ENCODE measurements at places on chromosomes 2 and 18. TPM values are rescaled to one million over a fixed set of nuclear protein-coding genes. Genes with fewer than 3 reads are reported as not detected.

ALKAL2 gene
- 16.0 TPM for total RNA-seq

DNA sequence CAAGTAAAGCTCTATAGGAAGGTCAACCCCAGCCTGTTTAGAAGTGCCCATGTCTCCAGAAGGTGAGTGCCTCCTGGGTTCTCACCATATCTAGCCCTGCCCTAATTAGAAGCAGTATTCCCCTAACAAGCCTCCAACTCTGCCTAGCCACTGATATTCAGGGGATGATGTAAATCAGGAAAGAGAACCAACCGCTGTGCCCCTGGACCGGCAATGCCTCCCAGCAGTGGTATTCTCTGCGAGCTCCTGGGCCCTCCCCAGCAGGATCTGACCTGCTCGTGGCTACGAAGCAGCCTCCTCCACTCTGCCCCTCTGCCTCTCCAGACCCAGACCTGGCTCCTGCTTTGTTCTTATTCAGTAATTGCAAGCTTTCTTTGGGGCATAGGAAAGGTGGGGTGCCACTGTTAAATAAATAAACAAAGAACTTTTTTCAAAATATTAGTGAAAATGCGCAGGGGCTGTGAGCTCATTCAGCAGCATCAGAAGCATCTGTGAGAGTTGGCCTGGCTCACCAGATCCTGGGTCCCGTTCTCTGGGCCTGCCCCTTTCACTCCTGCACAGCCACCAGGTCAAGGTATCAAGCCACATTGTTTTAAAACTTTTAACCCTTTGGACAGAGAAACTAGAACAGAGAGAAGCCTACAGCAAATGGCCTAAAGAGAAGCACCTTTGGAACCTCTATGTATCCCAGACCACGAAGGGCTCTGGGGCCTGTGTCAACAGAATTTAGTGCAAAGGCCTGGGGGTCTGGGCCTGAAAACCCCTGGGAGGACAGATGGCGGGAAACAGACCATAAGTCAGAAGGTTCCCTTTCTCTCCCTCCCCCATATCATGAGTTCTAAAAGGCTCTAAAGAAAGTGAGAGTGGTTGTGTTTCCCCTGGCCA is 11.9 kb downstream of the MREG start:
- no peak for DNase-seq

DNA sequence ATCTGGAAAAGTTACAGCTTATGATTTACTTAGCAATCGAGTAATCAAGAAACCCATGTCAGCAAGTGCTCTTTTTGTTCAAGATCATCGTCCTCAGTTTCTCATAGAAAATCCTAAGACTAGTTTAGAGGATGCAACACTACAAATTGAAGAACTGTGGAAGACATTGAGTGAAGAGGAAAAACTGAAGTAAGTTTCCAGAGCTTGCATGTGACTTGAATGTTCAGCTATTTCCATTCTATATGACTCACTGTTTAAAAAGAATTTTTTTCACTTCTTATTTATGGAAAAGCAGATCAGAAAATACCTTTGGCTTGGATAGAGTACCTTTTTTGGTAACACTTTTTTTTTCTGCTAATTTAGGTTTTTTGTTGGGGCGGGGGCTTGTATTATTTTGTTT is 70.7 kb downstream of the PMS1 start:
- no peak for DNase-seq

DNA sequence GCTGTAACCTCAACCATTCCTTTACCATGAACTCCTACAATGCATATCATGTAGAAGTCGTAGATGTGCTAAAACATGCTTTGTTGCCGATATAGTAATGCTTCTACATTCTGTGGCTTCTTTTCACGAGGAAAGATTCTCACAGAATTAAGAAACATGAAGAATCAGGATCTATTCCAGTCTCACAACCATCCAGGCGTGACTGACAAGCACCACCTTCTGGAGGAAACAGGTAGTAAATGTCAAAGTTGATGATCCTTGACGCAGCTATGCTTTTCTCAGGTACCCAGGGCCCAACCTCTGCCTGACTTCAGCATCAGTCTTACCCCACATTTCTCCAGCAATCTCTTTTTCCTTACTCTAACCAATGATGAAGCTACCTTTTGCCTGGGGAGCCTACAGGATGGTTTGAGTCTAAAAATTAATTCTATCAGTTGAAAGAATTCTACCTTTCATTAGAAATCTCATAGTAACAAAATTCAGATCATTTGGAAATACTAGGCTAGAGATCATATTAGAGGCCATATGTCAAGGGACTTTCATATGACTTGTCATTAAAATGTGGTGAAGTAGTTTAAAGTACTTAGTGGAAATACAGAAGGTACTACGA is 123.3 kb upstream of the RND3 start:
- no peak for DNase-seq

LTBP1 gene
- 81.0 TPM for total RNA-seq

- no peak for DNase-seq
Observed at GRCh38 chr2:105496271-105496670, 97.4 kb upstream of the FHL2 start.

TSPYL6 gene
- total RNA-seq: not detected

GRCh38 chr2:237500681-237501424 is 13.8 kb downstream of the MLPH start:
- no peak for DNase-seq

DNA sequence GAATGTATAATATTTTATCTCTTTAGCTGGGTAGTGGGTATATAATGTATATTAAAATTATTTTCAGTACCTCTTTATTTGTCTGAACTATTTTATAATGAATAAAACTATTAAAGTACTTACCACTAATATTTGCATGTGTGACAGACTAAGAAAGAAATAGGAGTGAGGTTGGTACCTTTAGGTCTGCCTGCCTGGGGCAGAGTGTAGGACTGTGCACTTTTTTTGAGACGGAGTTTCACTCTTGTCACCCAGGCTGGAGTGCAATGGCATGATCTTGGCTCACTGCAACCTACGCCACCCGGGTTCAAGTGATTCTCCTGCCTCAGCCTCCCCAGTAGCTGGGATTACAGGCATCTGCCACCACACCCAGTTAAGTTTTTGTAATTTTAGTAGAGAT is 18.8 kb downstream of the NCOA1 start:
- no peak for DNase-seq

GRCh38 chr18:6793455-6793854 is 63.9 kb downstream of the ARHGAP28 start:
- DNase-seq: no peak

RIT2 gene
- total RNA-seq: not detected

DNA sequence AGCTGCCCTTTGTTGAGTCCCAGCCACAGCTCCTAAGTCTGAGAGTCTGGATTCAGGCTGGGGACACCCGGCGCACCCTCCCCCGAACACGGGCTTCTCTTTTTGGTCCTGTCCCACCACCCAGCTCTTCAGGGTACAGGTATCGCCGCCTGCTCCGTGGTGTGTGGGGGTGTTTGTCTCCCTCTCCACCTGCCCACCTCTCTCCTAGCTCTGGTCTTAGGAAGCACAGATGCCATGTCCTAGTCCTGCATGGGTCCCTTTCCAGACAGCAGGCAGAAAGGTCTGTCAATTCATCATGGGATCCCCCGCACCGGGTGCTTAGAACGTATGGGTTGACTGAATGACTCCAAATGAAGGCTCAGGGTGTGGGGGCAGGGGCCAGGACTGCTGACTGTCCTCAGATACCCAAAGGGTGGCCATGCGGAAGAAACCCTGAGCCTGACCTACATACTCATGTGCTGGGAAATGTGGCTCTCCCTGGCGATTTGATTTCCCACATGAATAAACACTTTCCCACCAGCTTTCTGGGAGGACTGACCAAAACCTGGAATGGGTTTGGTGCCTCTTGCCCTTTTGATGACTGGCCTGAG is 156.8 kb downstream of the CELF4 start:
- DNase-seq: no peak

- no peak for DNase-seq
Observed at GRCh38 chr2:137942037-137942832, 22.0 kb upstream of the HNMT start.

GRCh38 chr2:94960751-94961150 is 64.8 kb upstream of the MAL start:
- no peak for DNase-seq

DNA sequence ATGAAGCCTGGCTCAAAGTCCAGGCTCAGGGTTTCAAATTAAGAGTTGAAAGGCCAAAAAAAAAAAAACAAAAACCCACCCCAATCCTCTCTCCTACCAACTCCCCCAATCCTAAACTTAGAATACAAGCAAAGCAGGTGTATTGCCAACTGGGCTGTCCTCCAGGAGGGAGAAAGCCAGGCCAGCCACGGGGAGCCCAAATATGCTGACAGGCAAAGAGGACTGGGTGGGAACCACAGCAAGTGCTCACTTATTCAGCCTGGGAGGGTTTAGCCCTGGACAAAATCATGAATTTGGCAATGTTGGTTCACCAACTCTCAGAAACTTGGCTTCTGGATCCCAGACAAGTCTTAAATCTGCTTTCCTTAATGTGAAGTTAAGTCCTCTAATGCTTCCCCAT is 36.5 kb downstream of the GKN2 start:
- DNase-seq: no peak

MC4R gene
- total RNA-seq: not detected

GRCh38 chr2:165725421-165725820 is 68.6 kb downstream of the GALNT3 start:
- DNase-seq: no peak

DNA sequence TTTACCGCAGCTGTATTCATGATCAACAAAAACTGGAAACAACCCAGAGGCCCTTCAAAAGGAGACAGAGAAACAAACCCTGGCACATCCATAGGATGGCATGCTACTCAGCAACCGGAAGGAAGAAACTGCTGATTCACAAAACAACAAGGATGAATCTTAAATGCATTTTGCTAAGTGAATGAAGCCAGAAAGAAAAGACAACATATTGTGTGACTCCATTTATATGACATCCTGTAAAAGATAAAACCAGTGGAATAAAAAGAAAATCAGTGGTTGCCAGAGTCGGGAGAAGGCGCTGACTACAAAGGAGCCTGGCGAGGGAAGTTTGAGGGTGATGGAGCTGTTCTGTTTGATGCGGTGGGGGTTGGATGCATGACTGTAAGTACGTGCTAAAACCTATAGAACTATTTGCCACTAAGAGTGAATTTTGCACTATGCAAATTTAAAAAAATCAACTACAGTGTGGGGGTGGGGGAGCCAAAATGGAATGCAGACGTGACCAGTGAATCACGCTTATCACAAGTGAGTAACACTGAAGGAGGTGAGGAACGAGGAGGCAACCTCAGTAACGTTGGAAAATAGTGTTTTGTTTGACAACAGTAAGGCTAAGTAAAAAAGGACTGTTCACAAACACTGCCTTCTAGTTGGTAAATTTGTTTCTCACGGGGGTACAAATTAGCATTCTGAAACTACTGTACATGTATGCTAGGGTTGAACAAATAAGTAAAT is 108.9 kb downstream of the INHBB start:
- no peak for DNase-seq

GRCh38 chr18:6254456-6254855 is 160.3 kb downstream of the L3MBTL4 start:
- no peak for DNase-seq

- no peak for DNase-seq
Observed at GRCh38 chr2:100628506-100628905, 65.7 kb downstream of the PDCL3 start.

CIB4 gene
- total RNA-seq: not detected

PJVK gene
- 2.5 TPM for total RNA-seq

- DNase-seq: no peak
Observed at GRCh38 chr2:25460261-25460905, 118.7 kb upstream of the DNMT3A start.

DNA sequence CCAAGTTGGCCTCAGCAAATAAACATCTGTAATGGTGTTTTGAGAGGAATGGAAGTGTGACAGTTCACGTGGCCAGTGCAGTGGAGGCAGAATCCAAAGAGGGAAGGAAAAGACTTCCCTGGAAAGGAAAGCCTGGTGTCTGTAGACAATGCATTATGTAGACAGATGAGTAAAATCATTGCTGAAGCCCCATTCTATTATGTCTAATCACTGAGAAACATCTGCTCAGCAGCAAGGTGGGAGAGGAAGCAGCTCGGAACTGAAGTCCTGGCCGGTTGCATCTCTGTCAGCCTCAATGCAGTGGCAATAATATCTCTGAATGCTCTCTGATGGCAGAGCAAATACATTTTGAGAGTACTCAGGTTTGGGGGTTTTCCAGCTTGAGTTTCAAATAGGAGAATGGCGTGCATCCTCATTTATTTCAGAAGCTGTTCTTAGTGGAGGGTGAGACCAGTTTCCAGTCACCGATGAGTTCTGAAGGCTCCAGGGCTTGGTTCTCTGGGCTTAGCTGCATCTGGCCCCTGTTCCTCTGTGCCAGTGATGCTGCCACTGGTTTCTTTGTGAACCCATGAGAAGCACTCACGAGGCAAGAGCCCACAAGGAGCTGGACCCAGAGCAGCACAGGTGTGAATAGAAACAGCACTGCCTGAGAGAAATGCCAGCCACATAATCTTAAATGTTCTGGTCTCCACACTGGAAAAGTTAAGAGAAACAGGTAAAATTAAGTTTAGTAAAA is 63.3 kb downstream of the RPIA start:
- no peak for DNase-seq

DNA sequence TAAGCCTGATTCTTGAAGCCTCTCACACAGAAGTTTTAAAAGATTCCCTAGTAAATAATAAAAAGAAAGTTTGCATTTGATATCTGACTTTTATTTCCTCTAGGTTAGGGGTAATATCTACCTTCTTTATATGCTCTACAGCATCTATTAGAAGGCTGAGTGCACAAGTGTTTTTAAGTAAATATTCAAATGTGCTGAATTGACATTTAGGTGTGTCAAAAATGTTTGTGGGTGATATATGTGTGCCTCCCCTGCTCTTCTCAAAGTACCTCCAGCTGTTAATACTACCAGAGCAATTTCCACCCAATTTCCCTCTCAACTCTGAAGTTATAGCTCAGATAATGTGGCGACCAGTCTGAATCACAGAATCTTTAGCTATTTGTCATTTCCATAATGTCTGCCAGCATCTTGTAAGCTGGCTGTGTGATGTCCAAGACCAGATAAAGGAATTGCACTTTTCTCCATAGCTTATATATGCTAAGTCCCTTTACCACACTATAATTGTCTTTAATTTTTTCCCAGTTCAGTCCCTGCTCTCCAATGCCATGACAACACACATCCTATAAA is 24.4 kb upstream of the ERMN start:
- no peak for DNase-seq

GRCh38 chr2:133200684-133201421 is 367.4 kb downstream of the NCKAP5 start:
- no peak for DNase-seq

CNRIP1 gene
- total RNA-seq: 51.4 TPM

GRCh38 chr2:42261518-42262195 is 92.5 kb downstream of the EML4 start:
- no peak for DNase-seq

TMBIM1 gene
- total RNA-seq: 190 TPM

SPATA3 gene
- total RNA-seq: not detected

- no peak for DNase-seq
Observed at GRCh38 chr2:11370377-11371091, 26.1 kb upstream of the ROCK2 start.
